M059J (cell line): ENCODE measurements at places on chromosomes 7 and 10. TPM values are rescaled to one million over a fixed set of nuclear protein-coding genes. Genes with fewer than 3 reads are reported as not detected.

Gene EIF5AL1
- 0.59 and 1.7 TPM in 2 replicates for total RNA-seq

Gene ANKRD30A
- not detected in 2 replicates for total RNA-seq

Gene AFAP1L2
- total RNA-seq, result 0.44 and 1.7 TPM in 2 replicates

Gene PLAC9
- total RNA-seq, result not detected in 2 replicates

Gene SEPHS1
- total RNA-seq, result 17.7 and 26.5 TPM in 2 replicates

DNA sequence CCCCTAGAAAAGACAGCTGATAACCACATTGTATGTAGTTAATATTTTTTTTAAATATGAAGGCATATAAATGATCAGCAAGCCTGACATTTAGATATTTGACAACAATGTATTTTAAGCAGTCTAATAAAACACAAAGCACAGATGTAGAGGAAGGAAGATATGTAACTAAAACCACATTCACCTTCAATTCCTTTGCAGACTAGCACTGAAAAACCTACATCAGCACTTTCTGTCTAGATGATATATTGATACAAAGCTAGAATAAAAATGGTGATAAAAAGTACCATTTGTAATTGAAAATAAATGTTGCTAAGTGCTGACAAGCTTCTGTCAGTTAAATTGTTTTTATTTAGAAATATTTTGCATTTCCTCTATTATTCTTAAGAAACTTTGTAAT lies 153.6 kb downstream of the IMMP2L start:
- no peak for DNase-seq

- DNase-seq, result no peak
These were observed 257.8 kb downstream of the PCLO start for GRCh38 chr7:82904871-82905270.

DNA sequence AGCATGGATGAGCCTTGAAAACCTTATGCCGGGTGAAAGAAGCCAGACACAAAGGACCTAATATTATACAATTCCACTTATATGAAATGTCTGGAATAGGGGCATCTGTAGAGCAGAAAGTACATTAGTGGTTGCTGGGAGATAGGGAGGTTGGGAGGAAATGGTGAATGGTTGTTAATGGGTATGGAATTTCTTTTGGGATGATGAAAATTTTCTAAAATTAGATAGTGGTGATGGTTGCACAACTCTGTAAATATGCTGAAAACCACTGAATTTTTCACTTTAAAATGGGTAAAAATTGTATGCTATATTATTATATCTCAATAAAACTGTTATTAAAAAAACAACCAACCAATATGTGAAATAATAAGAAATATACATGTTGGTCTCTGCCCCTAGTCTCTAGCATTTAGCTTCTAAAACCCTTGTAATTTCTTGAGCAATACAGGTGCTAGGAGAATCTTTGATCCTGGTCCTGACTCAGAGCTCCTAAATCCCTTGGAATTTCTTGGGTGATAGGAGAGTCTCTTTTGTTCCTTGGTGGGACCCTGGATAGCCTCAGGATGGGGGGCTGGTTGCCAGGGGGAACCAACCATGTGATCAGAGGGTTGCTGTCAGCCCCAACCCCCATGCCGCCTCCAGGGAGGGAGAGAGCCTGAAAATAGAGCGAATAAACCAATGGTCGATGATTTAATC lies 64.0 kb downstream of the TACR2 start:
- DNase-seq, result peak; percentile 45

GRCh38 chr7:36275735-36276284 lies 113.9 kb upstream of the ANLN start:
- no peak for DNase-seq

DNA sequence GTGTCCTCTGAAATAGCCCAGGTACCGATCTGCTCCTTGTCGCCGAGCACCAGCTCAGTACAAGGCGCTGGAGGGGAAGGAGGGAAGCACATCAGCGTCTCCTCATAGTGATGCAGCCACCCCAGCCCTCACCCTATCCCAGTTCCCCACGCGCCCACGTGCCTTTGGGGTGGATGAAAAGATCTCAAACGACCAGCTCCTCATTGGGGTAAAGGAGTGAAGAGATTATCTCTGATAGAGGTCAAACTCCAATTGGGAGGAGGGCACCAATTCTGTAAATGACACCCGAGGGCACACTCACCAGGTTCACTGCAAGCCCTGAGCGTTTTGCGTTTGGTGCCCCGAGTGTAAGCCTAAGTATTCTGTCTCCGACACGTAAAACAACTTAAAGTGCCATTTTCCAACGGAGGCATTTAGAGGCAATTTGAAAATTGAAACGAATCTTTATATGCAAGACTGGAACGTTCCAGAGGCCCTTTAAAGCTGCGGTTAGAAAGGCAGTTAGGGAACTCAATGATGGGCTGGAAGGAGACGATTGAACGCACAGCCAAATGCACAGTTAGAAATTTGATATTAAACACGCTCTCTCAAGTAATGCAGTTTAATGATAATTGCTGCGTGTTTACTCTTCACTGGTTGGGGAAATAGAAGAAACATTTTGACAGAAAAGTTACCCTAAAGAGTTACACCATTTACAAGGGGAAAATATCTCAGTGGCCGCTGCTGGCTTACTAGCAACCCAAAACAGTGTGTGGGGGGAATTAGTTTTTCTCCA lies 8.9 kb upstream of the EMX2 start:
- DNase-seq, result no peak

- no peak for DNase-seq
These were observed 303.6 kb upstream of the PITRM1 start for GRCh38 chr10:3476186-3476585.

DNA sequence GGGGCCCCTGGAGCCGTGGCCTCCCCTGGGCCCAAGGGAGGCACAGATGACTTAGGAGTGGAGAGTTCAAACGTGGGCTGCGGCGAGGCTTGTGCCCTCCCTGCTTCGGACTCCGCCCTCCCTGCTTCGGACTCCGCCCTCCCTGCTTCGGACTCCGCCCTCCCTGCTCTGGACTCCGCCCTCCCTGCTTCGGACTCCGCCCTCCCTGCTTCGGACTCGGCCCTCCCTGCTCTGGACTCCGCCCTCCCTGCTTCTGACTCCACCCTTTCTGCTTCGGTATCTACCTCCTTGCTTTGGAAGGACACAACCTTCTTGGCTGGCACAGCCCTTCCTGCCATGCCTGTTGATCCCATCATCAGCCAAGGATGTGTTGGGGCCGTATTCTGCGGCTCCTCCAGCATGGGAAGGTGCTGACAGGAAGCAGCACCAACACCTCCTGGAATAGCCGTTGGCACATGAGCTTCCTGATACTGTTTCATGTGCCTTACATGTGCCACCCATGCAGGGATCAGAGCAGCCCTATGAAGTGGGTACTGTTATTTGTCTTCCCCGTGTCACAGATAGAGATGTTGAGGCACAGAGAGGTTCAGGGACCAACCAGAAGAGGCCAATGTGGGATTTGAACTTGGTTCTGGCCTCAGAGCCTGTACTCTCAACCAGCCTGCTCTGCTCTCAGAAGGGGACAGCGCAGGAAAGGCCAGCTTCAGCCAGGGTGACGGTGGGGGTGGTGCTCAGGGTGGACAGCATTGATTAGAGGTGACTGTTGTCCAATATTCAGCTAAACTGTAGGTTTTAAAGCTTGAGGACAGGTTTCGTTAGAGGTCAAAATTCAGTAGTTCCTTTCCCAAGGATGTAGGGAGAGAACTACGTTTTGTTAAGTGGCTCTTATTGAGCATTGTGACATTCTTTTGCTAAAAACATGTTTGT lies 114.5 kb downstream of the NKX6-2 start:
- no peak for DNase-seq

- DNase-seq, result no peak
These were observed 41.7 kb upstream of the UBE3C start for GRCh38 chr7:157097056-157097329.

GRCh38 chr7:101618207-101618839 lies 10.8 kb downstream of the MYL10 start:
- DNase-seq, result peak; percentile 84

DNA sequence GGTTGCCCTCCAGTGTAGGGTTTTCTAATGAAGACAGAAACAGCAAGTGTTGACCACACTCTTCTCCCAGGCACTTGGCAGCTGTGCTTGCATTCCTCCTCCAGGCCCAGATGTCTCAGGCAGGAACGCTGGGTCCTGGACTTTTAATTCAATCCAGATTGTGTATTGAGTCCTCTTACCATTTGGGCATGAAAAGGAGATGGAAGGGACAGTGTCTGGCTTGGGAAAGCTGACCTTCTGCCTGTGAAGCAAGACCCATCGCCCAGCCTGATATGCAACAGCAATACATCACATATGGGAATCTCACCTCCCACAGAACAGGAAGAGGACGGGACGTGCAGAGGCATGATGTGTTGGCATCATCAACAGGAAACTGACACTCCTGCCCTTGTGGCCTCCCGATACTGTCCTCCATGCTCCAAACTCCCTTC lies 174.4 kb upstream of the LYZL2 start:
- no peak for DNase-seq

GRCh38 chr10:119942973-119943372 lies 50.4 kb downstream of the SEC23IP start:
- DNase-seq, result no peak

GRCh38 chr7:143467724-143468123 lies 9.9 kb upstream of the TAS2R41 start:
- DNase-seq, result no peak

DNA sequence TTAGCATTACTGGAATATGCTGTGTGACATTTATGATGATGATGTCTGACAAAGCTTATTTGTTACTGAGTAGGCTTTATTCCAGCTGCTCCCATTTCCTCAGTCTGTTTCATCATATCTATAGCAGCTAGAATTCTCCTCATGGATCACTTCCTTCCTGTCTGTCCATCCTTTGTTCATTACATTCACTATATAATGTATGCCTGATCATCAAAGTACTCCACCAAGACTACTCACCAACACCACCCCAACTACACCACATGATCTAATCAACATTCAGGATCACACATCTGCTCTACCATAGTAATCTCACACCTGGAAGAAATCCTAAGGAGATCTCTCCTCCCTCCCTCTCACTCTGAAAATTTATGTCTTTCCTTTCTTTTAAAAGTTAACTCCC lies 61.3 kb downstream of the APBB1IP start:
- no peak for DNase-seq

DNA sequence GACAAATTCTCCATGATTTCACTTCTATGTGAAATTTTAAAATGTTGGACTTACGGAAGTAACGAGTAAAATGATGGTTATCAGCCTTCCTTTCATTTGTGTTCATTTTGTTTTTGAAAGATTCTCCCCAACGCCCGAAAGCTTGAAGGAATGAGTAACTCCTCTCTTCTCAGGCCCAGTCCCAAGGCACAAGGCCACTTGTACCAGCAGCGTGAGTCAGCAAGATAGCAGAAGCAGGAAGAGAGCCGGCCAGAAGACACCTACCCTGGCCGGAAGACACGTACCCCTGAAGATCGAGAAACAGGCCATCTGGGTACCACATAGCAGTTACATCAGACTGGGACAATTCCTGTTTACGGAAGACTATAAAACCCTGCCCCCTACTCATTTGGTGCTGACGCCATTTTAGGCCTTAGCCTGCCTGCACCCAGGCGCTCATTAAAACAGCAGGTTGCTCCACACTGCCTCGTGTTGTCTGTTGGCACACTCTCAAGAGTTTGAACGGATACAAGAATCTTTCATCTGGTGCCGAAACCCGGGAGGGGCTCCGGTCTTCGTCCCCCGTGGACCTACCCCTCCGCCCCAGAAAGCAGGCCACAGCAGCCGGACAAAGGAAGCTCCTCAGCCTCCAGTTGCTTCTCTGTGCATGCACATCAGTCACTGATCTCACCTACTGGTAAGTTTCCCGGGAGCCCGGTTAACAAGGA lies 60.4 kb downstream of the LRRC17 start:
- peak; percentile 56 for DNase-seq

- no peak for DNase-seq
These were observed 5.8 kb upstream of the CPA1 start for GRCh38 chr7:130374507-130374906.

DNA sequence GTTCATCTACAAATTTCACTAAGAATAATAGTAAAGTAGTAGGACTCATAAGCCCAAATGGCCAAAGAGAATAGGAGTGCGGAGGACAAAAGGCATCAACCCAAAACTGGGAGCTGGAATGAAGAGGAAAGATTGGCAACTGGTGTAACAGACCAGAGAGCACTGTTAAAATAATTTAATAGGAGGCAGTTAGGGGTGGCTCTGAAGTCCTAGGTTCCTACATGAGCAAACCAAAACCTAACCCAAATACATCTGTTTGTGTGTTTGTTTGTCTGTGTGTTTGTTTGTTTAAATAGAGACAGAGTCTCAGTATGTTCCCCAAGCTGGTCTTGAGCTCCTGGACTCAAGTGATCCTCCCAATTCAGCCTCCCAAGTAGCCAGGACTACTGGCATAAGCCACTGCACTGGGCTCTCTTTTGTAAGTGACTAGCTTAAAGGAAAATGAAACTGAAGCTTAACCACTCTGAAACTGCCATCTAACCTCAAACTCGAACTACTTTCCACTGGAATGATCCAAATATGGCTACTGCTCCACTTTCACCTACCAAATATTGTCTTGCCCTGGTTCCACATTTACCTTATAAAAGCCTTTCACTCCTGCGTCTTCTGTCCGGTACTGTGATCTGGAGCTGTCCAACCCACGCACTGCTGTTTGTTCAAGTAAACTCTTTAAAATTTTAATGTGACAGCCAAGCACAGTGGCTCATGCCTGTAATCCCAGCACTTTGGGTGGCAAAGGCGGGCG lies 94.9 kb downstream of the AKR1D1 start:
- DNase-seq, result peak; percentile 43

DNA sequence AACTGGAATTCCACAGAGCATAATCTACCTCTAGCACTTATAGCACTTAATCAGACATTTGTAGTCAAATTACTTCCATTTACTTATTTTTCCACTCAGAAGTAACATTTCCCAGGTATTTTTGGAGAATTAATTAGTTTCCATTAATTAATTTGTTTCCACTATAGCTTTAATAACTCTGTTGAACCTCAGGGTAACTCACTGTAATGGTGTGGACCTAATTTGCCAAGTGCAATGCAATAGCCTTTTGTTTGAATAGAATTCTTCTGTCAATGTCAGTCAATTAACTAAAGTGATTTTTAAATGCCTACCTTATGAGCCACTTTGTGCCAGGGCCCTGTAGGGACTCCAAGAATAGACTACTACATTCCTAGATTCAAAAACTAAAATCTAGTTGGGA lies 115.4 kb downstream of the CSTF2T start:
- DNase-seq, result no peak

DNA sequence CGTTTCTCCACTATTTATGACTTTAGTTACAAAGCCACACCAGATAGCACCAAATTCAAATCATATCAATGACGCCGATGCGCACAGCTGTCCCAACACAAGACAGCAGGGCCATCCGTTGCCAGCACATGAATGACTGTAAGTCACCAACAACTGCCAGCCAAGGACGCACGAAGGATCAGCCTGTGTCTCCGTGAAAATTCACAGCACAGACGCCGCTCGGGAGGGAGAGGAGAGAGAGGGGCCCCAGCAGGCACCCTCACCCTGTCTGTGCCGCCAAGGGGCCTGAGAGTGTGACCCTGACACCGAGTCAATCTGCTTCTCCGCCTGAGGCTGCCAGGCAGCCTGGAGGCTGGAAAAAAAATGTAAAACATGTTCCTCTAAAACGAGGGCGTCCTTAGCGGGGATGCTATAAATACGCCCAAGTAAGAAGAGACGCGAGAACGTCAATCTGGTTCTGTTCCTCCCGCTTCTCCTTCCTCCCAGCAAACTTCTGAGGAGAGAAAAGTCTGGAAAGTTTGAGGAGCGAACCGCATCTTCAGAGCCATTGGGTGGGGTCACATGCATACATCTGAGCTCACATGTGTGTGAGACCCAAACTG lies 111.2 kb downstream of the PTPRN2 start:
- DNase-seq, result no peak
